Chondrocyte (in vitro differentiated cells): ENCODE measurements at places on chromosomes 5 and 9.

DNA sequence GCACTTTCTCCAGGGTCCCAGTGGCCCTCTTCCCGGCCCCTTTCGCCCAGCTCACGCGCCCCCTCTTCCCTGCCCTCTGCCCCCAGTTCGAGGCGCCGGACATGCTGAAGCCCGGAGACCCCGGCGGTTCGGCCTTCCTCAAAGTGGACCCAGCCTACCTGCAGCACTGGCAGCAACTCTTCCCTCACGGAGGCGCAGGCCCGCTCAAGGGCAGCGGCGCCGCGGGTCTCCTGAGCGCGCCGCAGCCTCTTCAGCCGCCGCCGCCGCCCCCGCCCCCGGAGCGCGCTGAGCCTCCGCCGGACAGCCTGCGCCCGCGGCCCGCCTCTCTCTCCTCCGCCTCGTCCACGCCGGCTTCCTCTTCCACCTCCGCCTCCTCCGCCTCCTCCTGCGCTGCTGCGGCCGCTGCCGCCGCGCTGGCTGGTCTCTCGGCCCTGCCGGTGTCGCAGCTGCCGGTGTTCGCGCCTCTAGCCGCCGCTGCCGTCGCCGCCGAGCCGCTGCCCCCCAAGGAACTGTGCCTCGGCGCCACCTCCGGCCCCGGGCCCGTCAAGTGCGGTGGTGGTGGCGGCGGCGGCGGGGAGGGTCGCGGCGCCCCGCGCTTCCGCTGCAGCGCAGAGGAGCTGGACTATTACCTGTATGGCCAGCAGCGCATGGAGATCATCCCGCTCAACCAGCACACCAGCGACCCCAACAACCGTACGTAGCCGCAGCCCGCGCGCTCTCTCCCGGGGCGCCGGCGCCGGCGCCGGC lies 1.0 kb downstream of the PRDM6 start:
- no peak overlapping the region for H3K27ac ChIP-seq
- peaks cover 37% of the 10 kb centered on the region for H3K4me1 ChIP-seq
- H3K4me3 ChIP-seq, result peak overlapping the region; percentile 73
- peaks cover 2% of the 10 kb centered on the region for H3K36me3 ChIP-seq
- DNase-seq, result no peak

DNA sequence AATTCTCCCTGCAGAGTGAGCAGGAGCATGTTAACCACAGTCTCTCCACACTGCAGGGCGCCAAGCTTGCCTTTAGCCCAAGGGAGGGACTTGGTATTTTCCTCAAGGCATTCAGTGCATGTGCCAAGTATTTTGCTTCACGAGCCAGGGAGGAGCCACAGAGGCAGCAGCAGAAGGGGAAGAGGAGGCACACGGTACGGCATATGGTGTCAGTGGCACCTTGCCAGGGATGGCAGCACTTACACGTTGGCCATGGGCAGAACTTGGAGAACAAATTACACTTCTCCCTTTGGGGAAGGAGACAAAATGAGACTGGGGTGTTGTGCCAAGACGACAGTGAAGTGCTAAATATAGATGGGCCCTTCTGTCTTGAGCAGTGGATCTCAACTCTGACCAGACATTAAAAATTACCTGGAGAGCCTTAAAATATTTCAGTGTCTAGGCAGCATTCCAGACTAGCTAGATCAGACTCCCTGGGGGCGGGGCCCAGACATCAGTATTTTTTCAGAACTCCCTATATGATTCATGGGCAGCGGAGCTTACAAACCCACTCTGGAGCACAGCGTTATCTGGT lies 155.8 kb downstream of the DRD1 start:
- no peaks in the 10 kb centered on the region for H3K27me3 ChIP-seq
- no peaks in the 10 kb centered on the region for H3K36me3 ChIP-seq
- DNase-seq, result no peak

DNA sequence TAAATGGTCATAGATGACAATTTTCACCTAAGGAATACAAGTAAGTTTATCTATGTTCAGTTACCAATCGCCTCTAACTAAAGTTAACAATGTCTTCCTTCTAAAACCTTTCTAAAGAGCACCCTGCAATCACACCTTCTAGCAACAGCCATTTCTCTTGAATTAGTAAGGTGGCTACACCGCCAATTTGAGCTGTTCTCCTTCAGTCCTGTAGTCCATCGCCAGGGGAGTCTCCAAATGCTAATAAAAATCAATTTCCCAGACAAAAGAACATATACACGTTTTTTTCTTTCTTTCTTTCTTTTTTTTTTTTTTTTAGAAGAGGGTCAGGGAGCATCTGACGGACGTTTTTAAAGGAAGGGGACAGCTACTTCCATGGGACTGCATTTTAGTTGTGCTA lies 729 bp upstream of the RORB start:
- DNase-seq, result no peak
- H3K36me3 ChIP-seq, result peaks cover 3% of the 10 kb centered on the region
- peaks cover 23% of the 10 kb centered on the region for H3K4me1 ChIP-seq
- no peak overlapping the region for H3K27ac ChIP-seq
- peak overlapping the region; percentile 84 for H3K4me3 ChIP-seq

DNA sequence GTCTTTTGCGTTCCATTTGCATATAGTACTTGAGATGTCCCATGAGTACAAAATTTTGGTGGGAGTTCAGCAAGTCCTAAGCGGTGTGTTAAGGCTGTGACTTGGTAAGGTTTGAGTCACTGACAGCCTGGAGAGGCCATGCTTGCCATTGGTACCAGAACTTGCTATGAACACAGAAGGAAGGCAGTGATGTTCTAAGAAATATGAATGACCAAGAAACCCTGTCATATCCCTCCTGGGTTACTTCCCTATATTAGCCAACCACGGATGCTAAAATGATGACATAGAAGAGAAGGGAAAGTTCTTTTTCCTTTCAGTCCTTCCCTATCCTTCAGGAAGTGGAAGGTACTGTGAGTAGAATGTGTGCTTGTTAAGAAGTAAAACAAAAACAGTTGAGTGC lies 136.7 kb downstream of the GCNT1 start:
- no peak for DNase-seq
- no peaks in the 10 kb centered on the region for H3K36me3 ChIP-seq
- peaks cover 18% of the 10 kb centered on the region for H3K4me1 ChIP-seq
- H3K27me3 ChIP-seq, result peaks cover 3% of the 10 kb centered on the region
- H3K4me3 ChIP-seq, result no peak overlapping the region

DNA sequence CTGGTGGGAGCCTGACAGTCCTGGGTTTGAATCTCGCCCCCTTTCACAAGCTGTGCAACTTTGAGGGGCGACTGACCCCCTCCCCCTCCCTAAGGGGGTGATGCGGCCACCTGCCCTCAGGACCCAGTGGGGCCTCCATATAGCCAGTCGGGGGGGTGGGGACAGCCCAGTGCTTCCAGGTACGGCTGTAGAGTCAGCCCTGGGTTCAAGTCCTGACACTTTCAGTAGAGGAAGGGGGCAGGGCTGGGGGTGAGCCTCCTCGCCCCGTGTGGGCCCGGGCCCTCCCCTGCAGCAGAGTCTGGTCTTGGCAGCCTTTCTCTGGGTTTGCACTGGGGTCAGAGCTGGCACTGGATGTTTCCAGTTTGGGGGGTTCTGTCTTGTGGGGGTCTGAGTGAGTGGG lies 216.3 kb downstream of the C9orf50 start:
- DNase-seq, result no peak
- H3K36me3 ChIP-seq, result no peaks in the 10 kb centered on the region
- H3K4me3 ChIP-seq, result no peak overlapping the region
- peaks cover 6% of the 10 kb centered on the region for H3K4me1 ChIP-seq
- H3K27ac ChIP-seq, result no peak overlapping the region

DNA sequence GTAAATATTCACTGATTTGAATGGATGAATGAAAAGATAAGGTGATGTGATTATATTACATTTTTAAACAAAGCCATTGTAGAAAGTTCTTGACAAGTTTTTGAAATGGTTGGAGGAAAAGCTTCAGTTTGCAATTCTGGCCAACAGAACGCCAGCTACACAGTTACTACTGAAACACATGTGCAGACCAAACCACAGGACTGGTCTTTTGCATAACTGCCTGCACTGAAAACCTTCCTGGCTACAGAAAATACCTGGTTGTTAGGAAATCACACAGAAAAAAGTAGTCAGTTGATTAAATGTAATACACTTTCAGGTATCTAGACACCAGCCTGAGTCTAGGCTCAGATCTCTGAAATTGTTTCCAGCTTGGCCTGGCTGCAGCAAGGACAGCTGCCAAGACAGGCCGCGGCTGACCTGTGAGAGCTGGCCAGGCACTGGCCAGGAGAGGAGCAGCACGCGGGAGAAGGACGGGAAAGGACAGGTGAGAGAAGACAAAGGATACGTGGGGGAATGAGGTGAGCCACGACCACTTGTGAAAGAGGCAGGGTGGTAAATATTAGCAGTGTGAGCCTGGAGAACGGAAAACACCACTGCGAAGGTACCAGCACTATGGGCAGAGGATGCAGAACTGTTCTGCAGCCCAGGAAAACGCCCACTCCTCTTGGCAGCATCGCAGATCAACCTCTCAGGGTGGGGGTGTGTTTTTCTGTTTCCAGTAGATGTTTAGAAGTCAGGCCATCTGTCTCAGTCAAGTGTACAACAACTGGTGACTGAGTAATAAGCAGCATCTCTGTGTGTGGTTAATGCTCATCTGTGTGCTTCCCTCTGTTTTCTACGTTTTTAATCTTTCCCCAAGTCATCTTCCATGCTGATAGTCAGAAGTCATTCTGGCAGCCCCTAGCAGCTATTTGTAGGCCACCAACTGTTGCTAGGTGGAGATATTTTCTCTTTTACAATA lies 137.4 kb downstream of the SCAMP1 start:
- DNase-seq, result no peak
- no peak overlapping the region for H3K27ac ChIP-seq
- peaks cover 82% of the 10 kb centered on the region for H3K4me1 ChIP-seq
- no peak overlapping the region for H3K4me3 ChIP-seq

DNA sequence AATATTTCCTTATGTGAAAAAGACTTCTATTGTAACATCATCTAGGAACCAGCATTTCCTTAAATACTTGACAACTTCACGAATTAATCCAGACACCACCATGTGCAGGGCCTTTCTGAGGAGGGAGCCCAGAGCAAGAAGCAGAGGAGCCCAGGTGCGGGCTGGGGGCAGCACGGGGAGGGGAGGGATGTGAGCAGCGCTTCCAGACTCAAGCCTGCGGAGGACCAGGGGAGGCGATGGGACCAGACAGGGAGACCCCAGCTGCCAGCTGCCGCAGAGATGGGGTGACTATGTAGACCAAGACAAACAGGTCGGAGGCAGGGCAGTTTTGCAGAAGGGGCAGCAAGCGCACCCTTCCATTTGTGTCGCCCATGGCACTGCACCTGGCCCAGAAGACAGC lies 596.1 kb downstream of the IRX1 start:
- peaks cover 2% of the 10 kb centered on the region for H3K27me3 ChIP-seq
- no peak overlapping the region for H3K27ac ChIP-seq
- no peaks in the 10 kb centered on the region for H3K4me1 ChIP-seq
- no peak overlapping the region for H3K4me3 ChIP-seq

GRCh38 chr9:133155156-133155555 lies 8.6 kb downstream of the GBGT1 start:
- H3K4me1 ChIP-seq, result no peaks in the 10 kb centered on the region
- H3K36me3 ChIP-seq, result peaks cover 3% of the 10 kb centered on the region
- no peak overlapping the region for H3K27ac ChIP-seq
- no peak overlapping the region for H3K4me3 ChIP-seq
- DNase-seq, result peak; percentile 79
- no peaks in the 10 kb centered on the region for H3K27me3 ChIP-seq

DNA sequence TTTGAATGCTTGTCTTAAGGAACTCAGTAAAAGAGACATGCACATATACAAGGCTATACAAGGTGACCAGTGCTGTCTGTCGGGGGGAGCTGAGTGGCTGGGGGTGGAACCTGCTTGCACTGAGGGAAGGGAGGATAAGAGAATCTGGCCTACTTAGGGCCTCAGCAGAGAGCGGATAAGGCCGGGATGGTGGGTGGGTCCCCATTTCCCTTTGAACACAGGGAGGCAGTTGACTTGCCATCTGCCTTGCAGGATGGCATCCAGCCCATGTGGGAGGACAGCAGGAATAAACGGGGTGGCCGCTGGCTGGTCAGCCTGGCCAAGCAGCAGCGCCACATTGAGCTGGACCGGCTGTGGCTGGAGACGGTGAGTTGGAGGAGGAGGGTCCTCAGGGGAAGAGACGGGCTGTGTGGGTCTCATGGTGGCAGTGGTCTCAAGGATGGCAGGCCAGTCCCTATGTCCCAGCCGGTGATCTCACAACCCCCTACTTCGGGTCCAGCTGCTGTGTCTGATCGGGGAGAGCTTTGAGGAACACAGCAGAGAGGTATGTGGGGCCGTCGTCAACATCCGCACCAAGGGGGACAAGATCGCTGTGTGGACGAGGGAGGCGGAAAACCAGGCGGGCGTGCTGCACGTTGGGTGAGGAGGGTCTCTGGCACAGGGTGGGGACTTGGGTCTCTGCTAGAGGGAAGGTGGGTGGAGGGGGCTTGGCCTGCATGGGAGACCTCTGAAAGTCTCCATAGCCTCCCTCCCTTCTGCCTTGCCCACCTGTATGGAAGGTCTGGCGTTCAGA lies 2.2 kb upstream of the TSPAN17 start:
- H3K36me3 ChIP-seq, result no peaks in the 10 kb centered on the region
- peaks cover 20% of the 10 kb centered on the region for H3K4me1 ChIP-seq
- H3K27ac ChIP-seq, result no peak overlapping the region

DNA sequence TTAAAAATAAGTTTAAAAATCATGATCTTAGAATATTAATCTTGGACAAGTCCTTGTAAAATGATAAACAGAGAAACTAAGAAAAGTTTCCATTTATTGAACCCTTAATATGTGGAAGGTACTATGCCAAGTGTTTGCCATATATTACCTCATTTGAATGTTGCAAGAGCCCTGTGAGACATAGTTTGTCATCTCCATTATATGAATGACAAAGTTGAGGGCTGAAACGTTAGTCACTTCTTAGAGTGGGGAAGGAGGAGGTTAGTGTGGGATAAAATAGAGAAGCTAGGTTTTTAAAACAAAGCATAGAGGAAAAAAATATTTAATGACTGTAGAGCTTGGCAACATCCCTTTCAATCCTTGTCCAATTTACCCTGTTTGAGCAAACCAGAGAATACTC lies 2.0 kb downstream of the TNC start:
- peak overlapping the region; percentile 83 for H3K27ac ChIP-seq
- H3K36me3 ChIP-seq, result no peaks in the 10 kb centered on the region
- no peaks in the 10 kb centered on the region for H3K27me3 ChIP-seq
- no peak for DNase-seq

GRCh38 chr9:79266986-79267385 lies 304.8 kb upstream of the TLE4 start:
- no peak for DNase-seq
- no peaks in the 10 kb centered on the region for H3K36me3 ChIP-seq
- peaks cover 7% of the 10 kb centered on the region for H3K4me1 ChIP-seq
- H3K27ac ChIP-seq, result no peak overlapping the region
- no peak overlapping the region for H3K4me3 ChIP-seq
- no peaks in the 10 kb centered on the region for H3K27me3 ChIP-seq

GRCh38 chr9:91558879-91559278 lies 135.2 kb upstream of the NFIL3 start:
- H3K36me3 ChIP-seq, result peaks cover 2% of the 10 kb centered on the region
- DNase-seq, result no peak
- H3K27me3 ChIP-seq, result no peaks in the 10 kb centered on the region

- no peak overlapping the region for H3K4me3 ChIP-seq
- no peak overlapping the region for H3K27ac ChIP-seq
- H3K4me1 ChIP-seq, result peaks cover 8% of the 10 kb centered on the region
- DNase-seq, result no peak
Observed at GRCh38 chr5:174610968-174611367, 113.4 kb upstream of the MSX2 start.

- no peaks in the 10 kb centered on the region for H3K27me3 ChIP-seq
- DNase-seq, result no peak
- H3K4me1 ChIP-seq, result peaks cover 43% of the 10 kb centered on the region
- H3K36me3 ChIP-seq, result peaks cover 4% of the 10 kb centered on the region
- no peak overlapping the region for H3K4me3 ChIP-seq
Observed at GRCh38 chr5:33046091-33046490, 335.0 kb downstream of the NPR3 start.
